ENCODE measurements at places on chromosomes 3 and 15.

GRCh38 chr3:32261545-32261944, 23.1 kb downstream of the CMTM8 start:
- no peak for DNase-seq

GRCh38 chr3:116563351-116563750, 118.1 kb upstream of the LSAMP start:
- no peak for DNase-seq

GRCh38 chr3:136343873-136344555, 93.9 kb downstream of the PCCB start:
- DNase-seq: no peak

DNA sequence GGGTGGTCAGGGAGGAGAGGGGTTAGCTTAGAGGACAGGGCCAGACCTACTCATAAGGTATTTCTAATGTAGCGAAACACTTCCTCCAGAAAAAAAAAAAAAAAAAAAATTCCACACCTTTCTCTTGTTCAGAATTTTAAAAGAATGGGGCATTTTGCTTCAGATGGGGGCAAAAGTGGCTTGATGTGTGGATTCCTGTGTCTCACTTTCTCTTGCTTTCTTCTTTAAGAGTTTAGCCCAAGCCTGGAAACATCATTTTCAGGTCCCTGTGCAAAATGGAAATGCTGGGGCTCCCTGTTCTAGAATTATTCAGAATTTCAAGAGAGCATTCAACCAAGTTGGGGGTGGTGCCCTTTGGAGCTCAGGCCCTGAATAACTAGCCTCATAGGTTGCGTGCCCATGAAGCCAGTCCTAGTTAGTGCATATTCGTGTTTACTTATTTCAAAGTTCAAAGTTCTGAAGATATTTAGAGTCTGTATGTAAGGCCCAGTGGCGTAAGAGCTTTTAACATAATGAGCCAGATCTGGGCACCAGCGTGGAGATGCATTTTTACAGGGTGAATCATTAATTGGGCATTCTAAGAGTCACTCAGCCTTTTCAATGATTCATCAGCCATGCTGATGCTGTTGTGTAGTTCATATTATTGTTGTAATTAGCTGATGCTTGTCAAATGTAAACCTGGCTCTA, 104.5 kb downstream of the RPLP1 start:
- DNase-seq: no peak

- no peak for DNase-seq
These were observed 167.8 kb upstream of the CCDC54 start for GRCh38 chr3:107209302-107209990.

- no peak for DNase-seq
These were observed 20.5 kb downstream of the IFT80 start for GRCh38 chr3:160378331-160379109.

DNA sequence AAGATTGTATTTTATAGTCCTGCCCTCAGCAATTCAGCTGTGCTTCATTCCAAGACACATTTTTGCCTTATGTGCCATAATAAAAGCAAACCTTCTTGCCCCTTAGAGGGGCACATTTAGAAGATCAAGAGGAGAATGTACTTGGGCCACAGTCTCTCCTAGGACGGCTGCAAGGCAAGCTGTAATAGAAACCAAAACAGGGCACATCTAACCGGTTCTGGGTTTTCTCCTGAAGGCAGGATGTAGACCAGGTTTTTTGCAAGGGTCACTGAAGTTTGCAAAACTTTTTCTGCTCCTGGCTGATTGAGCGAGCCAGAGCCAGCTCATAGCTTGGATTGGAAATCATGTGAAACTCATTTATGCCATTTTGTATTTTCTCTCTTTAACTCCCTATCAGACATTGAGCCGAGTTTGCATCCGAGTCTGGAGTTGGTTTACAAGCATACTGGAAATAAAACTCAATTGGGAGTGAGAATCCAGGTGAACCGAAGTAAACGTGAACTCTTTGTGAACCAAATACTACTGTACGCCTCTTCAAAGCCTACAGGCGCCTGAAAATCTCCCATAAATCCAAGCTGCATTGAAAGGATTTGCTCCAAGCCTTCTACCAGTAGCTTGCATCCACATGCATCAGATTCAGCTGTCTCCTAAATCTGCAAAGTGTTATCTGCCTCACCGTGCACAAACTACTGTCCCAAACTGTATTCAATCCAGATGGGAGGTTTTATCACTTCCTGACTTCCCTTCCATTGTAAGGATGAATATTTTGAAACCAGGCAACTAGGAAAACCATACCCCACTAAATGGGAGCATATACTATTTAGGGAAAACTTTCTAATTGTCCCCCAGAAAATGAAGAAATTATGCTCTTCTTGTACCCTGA, 60.9 kb upstream of the TSC22D2 start:
- DNase-seq: no peak

- DNase-seq: no peak
These were observed 42.3 kb downstream of the RAB27A start for GRCh38 chr15:55247311-55247710.

GRCh38 chr3:42516443-42516842, 14.0 kb downstream of the VIPR1 start:
- no peak for DNase-seq

DNA sequence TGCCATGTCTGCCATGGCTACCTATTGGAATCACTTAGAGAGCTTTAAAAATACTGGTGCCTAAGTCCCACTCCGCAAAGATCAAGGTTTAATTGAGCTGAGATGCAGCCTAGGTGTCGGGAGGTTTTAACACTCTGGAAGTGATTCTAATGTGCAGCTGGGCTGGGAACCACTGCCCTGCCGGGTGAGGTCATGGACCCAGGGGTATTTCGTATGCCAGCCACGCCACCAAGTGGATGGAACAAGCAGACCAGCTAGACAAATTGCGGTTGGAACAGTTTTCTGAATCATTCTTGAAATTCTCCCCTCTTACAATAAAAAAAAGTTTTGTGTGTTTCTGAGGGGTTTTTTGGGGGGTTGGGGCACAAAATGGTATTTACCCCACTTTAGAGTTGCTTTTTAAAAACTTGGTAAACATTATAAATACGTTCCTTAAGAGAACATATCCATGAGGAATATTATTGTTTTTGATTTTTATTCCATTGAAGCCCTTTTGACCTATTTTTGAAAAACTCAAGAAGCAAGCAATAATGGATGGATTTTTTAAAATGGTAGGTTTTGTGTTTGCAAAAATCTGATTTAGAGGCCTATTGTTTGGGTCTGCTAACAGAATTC, 66.2 kb upstream of the CSTA start:
- DNase-seq: peak; percentile 5

GRCh38 chr15:52252781-52253180, 42.8 kb downstream of the MYO5C start:
- no peak for DNase-seq

DNA sequence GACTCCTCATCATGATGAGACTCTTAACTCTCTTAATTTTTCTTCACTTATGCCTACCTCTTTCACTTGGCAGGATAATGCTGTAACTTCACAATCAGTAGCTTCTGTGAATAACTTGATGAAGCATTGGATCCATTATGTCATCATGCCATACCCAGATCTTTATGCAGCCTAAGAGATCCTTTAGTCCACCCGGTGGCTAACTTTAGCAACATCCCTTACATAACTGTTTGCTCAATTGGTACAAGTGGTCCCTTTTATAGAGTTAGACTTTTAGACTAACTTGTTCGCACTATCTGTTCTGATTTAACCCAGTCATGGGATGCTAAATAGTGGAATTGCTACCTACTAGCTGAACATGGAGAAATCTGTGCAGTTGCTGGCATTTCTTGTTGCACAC, 184.5 kb downstream of the USP13 start:
- DNase-seq: no peak

GRCh38 chr15:52350423-52350822, 54.8 kb upstream of the MYO5C start:
- DNase-seq: no peak

- DNase-seq: no peak
These were observed 30.8 kb downstream of the LIPC start for GRCh38 chr15:58462547-58462946.

- no peak for DNase-seq
These were observed 1178.1 kb upstream of the GBE1 start for GRCh38 chr3:82939491-82940097.
